ENCODE measurements at places on chromosomes 4 and X.

- DNase-seq: no peak
Measured at GRCh38 chr4:105198541-105198940, 51.9 kb downstream of the TET2 start.

DNA sequence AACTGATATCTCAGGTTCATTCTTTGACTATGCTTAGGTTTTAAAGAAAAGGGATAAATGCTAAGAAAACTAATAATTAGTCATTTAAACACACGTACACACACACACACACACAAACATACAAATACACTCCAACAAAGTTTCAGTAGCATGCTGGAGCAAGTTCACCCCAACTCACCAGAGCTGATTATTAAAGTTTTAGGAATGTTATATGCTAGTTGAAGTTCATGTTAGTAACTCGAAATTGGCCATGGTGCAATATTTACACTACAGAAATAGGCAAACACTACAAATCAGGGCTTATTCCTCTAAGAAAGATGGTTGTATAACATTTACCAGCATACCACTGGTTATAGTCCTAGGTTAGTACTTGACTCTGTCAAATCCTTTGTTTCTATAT is 384.0 kb upstream of the DIPK2B start:
- no peak for DNase-seq

GRCh38 chr4:2356123-2357069 is 62.0 kb downstream of the ZFYVE28 start:
- no peak for DNase-seq

- DNase-seq: no peak
Measured at GRCh38 chrX:475926-476723, 89.4 kb upstream of the PPP2R3B start.

GRCh38 chr4:186657764-186658163 is 65.9 kb downstream of the FAT1 start:
- no peak for DNase-seq

- no peak for DNase-seq
Measured at GRCh38 chr4:119933606-119934005, 133.0 kb downstream of the MAD2L1 start.

DNA sequence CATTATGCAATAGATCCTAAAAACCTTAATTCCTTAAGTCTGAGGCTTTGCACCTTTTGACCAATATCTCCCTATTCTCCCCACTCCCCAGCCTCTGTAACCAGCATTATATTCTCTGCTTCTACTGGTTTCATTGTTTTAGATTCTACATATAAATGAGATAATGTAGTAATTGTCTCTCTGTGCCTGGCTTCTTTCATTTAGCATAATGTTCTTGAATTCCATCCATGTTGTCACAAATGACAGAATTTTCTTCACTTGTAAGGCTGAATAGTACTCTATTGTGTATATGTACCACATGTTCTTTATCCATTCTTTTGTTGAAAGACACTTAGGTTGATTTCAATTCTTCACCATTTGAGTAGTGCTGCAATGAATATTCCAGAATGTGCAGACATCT is 66.0 kb downstream of the MAGEC1 start:
- DNase-seq: no peak

- DNase-seq: no peak
Measured at GRCh38 chr4:20645236-20645635, 55.0 kb upstream of the PACRGL start.

- DNase-seq: no peak
Measured at GRCh38 chrX:129908636-129909035, 2.7 kb downstream of the UTP14A start.

DNA sequence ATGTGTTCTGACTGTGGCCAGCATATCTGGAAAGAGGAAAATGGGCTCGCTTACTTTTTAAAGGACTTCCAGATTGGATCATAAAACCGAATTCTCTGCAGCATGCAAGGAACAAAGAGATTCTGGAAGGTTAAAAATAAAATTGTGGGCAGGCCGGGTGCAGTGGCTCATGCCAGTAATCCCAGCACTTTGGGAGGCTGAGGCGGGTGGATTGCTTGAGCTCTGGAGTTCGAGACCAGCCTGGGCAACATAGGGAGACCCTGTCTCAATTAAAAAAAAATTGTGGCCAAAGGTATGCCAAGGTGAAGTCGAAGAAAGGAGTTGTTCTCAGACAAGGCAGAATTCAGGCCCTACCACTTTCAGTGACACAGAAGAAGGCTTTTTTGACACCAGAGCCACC is 37.8 kb downstream of the NELFA start:
- no peak for DNase-seq

DNA sequence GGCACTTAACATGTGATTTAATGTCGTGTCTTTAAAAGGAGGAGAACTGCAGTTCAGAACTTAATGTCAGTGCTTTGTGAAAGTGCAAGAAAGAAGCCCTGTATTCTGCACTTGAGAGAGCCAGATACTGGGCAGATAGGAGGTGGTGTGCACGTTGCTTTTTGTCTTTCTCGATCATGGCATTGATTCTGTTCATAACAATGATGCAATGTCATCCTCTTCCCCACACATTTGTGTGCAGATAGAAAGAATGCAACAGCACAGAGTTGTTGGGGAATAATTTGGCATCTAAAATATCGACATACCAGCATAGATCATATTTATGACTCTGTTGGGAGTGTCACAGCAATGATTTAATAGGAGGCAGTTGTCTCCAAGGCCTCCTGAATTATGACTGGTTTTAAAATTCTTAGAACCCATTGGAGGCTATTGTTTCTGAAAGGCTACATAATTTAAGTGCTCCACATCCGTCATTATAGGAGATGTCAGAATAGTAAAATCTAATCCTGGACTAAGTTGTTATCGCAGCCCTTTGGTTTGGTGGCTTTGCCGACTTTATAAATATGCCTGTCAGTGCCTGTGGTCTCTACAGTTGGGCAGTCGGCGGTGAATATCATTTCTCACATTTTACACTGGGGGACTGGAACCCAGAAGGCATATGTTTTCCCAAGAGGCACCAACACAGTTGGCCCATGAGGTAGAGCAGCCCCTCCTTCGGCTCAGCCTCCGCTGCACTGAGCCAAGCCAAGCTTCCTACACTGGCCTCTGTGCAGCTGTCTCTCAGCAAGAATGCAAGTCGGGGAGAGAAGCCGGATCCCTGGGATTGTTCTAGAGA is 124.9 kb downstream of the PTTG2 start:
- no peak for DNase-seq

- no peak for DNase-seq
Measured at GRCh38 chrX:41145920-41146608, 60.8 kb downstream of the USP9X start.

GRCh38 chr4:120821029-120821428 is 101.5 kb downstream of the PRDM5 start:
- no peak for DNase-seq

DNA sequence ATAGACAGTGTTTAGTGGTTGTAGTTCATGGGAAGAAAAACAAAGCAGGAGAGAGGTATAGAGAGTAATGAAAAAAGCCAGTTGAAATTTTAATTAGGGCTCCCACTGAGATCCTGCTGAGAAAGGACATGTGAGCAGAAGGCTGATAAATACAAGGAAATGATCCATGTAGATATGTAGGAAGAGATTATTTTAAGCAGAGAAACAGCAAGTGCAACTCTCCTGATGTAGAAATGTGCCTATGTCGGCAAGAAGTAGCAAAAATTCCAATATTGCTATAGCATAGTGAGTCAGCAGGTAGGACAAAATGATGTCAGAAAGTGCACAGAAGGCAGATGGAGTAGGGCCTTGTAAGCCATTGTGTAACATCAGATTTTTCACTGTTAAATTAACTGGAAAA is 1027.3 kb downstream of the PCDH18 start:
- no peak for DNase-seq

- DNase-seq: no peak
Measured at GRCh38 chrX:132474544-132475248, 14.1 kb downstream of the MBNL3 start.

DNA sequence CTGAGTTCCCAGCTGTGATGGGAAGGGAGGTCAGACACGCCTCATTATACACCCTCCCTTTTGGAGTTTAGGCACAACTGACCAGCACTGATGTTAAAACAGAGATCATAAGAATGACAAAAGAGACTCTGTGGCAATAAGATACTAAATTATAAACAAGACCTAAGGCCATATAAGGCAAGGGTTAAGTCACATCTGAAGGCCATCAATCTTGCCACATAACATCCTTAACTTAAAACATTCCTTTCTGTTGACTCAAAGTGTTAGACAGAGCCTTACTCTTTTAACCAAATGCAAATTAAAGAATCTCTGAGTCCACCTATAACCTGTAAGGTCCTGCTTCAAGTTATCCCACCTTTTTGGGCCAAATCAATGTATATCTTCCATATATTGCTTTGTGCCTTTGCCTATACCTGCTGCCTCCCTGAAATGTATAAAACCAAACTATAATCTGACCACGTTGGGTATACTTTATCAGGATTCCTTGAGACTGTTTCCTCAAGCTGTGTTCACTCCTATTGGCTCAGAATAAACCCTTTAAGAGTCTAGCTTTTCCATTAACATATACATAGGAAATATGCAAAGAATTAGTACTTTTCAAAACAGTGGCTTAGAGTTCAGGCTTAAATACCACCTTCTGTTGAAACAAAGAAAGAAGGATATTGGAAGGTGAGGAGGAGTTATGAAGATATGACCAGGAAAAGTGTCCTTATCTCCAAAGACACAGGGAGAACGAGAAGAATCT is 214.4 kb upstream of the PPP1R2C start:
- DNase-seq: no peak

DNA sequence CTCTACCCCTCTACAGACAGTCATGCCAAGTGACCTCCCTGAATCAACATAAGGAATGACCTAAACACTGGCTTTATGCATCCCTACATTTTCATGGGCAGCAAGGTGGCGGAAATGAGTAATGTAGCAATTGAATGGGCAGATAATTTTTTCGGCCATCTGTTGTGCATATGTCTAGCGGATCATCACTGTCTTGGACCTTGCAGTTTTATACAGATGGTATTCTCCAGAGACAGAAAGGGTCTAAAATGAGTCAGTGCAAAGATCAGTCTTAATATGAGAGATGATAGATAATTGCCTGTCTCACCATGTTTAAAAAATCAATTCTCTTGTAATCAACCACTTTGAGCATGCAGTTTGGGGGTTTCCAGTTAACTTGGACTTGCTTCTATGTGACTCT is 177.3 kb upstream of the DKK2 start:
- no peak for DNase-seq

DNA sequence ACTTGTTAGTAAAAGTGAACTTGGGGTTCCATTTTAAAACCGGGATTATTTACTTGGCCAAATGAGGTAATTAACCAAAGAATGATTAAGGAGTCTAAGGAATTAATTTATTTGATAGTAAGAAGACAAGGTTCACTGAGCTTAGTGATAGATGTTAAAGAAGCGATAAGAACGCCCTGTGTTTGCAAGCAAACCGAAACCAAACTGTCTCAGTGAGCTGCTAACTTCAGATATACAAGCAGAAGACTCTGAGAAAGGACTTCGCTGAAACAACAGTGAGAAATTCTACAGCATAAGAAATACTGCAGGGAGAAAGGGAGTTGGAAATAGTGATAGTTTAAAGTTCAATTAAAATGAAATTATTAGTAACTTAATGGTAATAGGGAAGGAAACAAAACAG is 37.6 kb upstream of the SHISA3 start:
- DNase-seq: no peak

- no peak for DNase-seq
Measured at GRCh38 chr4:22903913-22904312, 211.2 kb downstream of the GBA3 start.

DNA sequence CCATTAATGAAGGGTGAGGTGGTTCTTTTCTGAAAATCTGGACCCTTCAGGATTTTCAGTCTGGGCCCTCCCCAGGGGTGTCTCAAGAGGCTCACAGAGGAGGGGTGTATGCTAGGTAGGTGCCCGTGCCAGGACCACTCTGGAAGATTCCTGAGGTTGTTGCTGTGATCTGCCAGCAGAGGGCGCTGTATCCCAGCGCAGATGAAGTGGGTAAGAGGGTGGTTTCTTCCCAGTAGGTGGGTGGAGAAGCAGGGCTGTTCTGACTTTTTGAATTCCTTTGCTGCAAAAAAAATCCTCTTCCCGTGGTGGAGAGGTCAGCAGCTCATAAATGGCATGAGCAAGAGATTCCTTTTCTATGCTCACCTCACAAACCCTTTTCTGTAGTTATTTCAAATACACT is 51.1 kb downstream of the SCML1 start:
- peak; percentile 49 for DNase-seq

DNA sequence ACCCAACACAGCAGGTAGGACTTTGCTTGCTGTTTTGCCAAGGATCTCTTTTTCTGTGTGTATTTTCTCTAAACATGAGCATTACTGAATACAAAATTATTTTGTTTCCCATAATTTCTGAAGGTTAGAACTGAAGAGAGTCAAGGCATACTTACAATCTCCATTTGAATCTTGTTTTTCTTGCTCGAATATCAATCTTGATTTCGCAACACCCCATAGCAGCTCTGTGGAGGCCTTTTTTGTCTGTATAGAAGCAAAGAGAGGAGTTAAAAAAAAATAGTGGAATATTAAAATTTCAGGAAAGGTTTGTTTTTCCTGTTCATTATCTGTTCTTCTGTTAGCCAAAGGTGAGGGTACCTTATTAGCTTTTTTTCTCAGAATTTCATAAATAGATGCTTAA is 92.9 kb downstream of the TNIP2 start:
- no peak for DNase-seq

DNA sequence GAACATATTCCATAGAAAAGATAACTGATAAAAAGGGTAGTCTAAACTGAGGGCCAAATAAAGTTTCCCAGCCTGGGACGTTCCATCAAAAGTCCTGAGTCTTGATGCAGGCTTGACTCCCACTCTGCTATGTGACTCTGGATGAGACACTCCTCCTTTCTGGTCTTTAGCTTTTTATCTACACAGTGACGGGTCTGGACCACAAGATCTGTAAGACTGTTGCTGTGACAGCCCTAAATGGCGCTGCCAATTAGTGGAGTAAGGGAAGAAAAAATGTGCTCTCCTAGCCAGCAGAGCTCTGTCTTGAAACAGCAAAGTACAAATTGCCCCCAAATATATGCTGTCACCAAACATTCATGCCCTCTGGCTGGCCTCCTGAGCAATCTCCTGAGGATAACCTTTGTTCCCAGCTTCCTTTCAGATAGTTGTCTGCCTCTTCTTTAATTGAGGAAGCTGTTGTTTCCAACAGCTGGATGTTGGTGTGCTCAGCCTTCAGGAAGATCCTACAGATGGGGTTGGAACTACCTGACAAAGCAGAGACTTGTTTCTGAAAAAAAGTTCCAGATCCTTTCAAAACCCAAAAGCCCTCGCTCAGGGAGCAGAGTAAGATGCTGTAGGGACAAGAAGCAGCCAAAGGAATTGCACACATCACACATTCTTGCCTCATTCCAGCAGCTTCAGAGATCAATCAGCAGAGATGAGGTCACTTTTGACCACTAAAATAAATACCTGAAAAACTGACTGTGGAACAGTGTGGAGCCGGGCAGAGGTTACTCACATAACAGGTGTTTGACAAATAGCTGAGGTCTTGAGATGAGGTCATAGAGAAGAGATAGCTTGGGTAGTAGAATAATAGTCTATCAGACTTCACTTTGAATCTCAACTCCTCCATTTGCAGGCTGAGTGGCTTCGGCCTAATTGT is 383.4 kb upstream of the FGF13 start:
- no peak for DNase-seq
